Fibroblast of skin of back (primary cell): ENCODE measurements at places on chromosomes 12 and 14.

DNA sequence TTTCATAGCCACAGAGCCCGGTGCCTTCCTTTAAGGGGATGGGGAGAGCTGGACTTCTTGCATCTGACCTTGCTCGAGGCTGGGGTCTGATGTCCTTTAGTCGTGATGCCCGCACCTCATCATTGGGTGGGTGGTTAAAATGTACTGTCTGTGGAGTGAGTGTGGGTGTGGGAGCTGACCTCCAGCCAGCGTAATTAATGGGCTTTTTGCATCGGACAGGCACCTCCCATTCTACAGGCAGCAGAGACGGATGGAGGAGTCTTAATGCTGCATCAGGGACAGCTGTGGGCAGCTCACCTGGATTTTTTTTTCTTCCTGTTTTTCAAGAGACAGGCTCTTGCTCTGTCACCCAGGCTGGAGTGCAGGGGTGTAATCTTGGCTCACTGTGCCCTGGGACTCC lies 114.8 kb downstream of the PTPN11 start:
- DNase-seq: no peak

DNA sequence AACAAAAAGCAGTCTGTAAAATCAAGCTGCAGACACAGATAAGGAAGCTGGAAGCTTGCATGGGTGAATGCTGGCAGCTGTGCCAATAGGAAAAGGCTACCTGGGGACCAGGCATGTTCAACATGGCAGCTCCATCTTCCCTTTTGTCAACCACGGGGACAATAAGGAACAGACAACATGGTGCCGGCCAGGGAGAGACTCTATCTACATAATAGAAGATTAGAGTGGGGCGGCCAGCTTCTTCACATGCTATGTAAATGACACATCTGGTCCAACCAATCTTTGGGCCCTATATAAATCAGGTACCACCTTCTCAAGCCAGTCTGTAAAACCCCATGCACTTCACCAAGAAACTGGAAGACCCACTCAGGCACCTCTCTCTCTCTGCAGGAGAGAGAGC lies 157.6 kb downstream of the SUDS3 start:
- no peak for DNase-seq

- no peak for DNase-seq
Measured at GRCh38 chr12:53233671-53234121, 1.7 kb upstream of the RARG start.

GRCh38 chr14:20745571-20746358 lies at the start of gene EDDM3A:
TSS of gene EDDM3A (plus strand) at chr14:20745887. CDS start at chr14:20747581, 1,694 bp downstream.
- DNase-seq: no peak
